ENCODE measurements at places on chromosomes 3 and 15.

DNA sequence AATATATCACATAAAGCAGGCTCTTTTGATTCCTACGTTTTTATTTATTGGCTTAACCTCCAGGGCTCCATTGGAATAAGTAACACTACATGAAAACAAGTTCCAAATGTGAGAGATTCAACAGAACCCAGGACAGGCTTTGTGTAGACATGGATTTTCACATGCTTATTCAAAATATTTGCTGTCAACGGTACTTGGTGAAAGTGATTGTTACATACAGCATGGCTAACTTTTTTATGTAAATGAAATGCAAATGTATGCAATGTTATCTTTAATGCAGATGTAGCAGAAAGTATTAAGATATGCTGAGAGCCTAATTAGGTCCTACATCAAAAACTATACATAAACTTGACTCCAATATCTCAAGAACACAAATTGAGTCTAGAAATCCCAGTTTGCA is 212.0 kb downstream of the RORA start:
- no peak for DNase-seq

DNA sequence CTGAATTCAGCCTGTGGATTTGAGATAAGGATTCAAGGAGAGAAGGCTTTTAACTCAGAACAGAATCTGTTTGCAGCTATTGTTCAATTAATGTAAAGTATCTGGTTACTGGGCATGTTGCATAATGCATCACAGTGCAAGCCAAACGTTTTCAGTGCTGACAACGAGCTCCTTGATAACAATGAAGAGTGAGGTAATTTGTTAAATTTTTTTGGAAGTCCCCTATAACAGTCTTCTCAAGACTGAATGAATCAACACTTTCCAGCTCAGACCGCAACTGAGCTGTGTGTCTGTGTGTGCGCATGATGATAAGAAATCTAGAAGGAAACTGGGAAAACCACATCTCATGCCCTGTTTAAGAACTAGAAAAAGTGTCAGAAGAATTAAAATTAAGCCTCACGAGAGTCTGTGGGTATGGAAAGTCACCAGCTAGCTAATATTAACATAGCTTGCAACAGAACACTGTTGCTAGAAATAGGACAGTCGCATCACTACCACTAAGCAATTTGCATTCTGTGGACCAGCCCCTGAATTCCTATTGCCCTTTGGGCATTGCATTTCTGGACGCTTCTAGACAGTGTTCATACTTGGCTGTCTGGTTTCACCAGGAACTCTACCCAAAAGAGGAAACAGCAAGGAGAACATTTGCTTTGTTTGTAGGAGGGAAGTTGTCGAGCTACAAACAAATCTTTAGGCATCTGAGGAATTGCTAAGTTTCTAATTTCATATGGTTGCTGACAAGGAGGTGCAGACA is 43.7 kb upstream of the ATP2C1 start:
- DNase-seq = peak; percentile 12

DNA sequence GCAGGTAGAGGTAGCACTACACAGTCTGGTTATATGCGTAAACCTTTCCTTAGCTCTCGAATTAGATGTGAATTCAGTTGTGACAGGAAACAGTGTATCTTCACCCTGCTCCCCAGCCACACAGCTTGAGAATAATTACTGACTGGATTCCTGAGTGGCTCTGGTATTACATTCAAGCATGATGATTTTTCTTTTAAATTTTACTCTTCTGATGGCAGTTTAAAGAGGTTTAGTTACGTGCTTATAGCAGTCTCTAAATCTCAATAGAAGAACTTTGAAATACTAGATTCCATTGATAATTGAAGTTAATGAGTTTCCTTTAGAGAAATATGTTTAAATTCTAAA is 98.8 kb downstream of the FNDC3B start:
- DNase-seq = no peak

DNA sequence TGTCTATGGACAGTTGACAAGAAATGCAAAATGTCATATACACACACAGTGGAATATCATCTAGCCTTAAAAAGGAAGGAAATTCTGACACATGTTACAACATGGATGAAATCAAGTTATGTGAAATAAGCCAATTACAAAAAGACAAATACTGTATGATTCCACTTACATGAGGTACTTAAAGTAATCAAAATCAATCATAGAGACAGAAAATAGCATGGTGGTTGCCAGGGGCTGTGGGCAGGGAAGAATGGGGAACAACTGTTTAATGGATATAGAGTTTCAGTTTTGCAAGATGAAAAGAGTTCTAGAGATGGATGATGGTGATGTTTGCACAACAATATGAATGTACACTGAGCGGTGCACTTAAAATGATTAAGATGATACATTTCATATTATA is 613.8 kb upstream of the ZNF385D start:
- DNase-seq = no peak

- DNase-seq = no peak
Measured at GRCh38 chr15:89356634-89357298, 22.1 kb upstream of the POLG start.
